ENCODE measurements at places on chromosomes 5 and 9.
A peak's percentile ranks its signal among the peaks of the same experiment; 100 is the strongest.

DNA sequence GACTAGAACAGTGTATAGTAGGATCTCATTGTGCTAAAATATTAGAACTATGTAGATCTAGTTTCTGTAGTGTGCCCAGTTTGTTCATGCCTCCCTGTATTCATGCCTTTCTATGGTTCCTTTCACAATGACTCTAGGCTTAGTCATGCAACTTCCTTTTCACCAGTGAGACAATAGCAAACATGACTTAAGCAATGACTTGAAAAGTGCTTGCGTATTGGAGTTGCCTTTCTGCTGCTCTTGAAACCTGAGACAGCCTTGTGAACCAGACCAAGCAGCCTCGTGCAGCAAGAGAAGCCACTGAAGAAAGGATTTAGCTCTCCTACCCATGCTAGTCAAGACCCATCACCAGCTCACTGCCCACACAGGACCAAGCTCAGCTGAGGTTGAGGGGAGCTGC, 294.5 kb upstream of the TAS2R1 start:
- DNase-seq = no peak

DNA sequence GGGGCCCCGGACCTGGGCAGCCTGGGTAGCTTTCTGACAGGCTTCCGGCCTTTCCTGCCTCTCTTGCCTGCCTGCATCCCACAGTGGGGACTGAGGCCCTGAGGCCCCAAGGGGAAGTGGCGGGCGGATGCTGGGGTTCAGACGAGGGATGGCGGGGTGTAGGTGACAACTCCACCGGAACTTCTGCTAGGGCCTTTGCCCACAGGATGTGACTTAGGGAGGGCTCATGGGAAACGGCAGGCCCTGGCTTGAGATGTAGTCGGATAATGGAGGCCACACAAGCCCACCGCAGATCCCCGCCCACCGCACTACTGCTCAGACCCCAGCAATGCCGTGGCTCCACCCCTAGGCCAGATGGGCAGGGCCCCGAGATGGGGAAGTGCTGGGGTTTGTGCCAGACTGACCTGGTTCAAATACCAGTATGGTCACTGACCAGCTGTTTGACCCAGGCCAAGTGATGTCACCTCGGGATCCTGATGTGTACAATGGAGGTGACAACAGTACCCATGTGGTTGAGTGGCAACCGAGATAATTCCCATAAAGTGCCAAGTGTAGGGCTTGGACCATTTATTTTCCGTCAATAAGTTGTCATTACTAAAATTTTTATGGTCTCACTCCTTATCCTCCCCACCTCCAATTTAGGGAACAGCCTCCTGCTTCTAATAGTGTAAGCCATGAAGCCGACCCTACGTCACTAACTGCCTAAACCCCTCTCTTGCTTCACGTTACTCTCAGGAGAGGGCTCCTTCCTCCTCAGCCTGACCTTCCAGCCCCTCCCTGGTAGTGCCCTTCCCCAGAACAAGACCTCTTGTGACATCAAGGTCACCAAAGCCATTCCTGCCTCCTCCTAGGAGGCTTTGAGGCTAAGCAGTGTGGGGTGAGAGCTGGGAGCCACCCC, 2.5 kb upstream of the CDK9 start:
- DNase-seq = peak; percentile 88

- DNase-seq = no peak
These were observed 161.3 kb downstream of the SNCAIP start for GRCh38 chr5:122473138-122473843.

DNA sequence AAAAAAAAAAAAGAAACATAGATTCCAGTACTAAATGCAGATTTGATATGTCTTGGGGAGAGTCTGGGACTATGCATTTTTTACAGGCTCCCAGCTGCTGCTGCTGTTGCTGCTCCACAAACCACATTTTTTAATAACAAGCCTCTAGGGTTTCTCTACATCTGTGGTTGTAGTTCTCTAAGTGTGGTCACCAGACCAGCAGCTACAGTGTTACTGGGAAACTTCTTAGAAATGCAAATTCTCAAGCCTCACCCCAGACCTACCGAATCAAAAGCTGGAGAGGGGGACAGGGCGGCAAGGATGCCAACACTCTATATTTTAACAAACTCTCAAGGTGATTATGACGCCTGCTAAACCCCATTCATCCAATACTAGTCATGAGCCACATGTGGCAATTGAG, 293.4 kb upstream of the PTGER4 start:
- peak; percentile 38 for DNase-seq

- DNase-seq = no peak
These were observed 52.9 kb downstream of the GDNF start for GRCh38 chr5:37786862-37787519.

GRCh38 chr5:58496488-58496887, 5.3 kb downstream of the GAPT start:
- no peak for DNase-seq

DNA sequence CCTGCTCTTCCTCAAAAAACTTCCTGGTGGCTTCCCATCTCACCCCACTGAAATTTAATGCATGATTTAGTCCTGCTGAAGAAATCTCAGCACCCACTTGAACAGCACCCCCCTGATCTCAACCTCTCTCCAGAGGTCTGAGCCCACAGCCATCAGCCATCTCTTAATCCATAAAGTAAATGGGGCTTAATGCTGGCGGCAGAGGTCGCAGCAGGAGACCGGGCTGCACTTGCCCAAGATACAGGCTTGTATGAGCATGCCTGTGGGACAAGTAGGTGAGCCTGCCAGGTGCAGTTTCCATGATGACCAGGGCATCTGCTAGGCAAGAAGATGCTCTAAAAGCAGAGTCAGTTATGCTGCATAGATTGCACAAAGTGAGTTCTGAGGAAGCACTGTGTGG, 52.4 kb upstream of the CTXN3 start:
- DNase-seq = no peak

DNA sequence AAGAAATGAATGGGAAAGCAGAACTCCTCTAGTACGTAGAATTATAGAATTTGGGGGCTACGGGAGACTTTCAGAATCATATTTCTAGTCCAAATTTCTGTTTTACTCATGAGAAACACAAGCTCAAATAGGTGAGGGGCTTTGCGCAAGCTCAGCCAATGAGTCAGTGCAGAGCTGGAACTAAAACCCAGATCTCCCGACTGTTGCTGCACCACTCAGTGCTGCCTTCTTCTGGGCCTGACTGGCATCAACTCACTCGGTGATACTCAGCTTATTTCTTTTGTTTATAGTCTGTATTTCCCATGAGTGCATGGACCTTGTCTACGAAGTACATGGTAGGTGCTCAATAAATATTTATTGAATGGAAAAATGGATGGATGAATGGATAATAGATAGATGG, 280.2 kb downstream of the CDK5RAP2 start:
- no peak for DNase-seq

GRCh38 chr5:141051521-141051866, 320 bp downstream of the PCDHB1 start:
- DNase-seq = no peak
